CD8-positive, alpha-beta T cell (primary cell): ENCODE measurements at places on chromosomes 1 and 21.

GRCh38 chr1:115173151-115173550, 83.8 kb upstream of the TSPAN2 start:
- no peak for DNase-seq

DNA sequence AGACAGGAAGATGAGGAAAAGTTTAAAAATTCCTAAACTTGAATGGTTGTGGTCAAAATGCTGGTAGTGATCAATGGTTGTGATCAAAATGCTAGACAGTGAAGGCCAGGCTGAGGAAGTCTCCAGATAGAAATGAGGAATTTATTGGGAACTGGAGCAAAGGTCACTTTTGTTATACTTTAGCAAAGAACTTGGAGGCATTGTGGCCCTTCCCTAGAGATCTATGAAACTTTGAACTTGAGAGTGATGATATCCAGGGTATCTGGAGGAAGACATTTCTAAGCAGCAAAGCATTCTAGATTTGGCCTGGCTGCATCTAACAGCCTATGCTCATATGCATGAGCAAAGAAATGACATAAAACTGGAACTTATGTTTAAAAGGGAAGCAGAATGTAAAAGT, 35.5 kb upstream of the RABGAP1L start:
- no peak for DNase-seq

DNA sequence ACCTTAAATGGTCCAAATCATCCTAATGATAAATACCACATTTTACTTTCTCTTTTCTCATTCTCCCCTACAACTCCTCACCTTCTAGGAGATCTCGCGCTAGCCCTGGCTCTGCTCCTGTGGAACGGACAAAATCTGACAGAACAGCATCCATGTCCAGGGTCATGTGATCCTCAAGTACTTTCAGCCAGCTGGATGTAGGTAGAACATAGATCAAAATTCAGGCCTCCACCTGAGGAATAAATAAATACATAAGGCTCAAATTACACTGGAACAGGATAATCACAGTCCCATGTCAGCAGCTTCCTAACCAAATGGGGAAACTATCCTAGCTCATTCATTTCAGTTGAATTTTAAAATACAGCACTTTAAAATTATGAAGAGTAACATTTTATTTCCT, 33.2 kb downstream of the OTUD7B start:
- DNase-seq: no peak

- DNase-seq: no peak
Measured at GRCh38 chr1:30698401-30698981, 24.9 kb downstream of the MATN1 start.

GRCh38 chr21:38955495-38955894, 149.8 kb downstream of the ETS2 start:
- DNase-seq: no peak

DNA sequence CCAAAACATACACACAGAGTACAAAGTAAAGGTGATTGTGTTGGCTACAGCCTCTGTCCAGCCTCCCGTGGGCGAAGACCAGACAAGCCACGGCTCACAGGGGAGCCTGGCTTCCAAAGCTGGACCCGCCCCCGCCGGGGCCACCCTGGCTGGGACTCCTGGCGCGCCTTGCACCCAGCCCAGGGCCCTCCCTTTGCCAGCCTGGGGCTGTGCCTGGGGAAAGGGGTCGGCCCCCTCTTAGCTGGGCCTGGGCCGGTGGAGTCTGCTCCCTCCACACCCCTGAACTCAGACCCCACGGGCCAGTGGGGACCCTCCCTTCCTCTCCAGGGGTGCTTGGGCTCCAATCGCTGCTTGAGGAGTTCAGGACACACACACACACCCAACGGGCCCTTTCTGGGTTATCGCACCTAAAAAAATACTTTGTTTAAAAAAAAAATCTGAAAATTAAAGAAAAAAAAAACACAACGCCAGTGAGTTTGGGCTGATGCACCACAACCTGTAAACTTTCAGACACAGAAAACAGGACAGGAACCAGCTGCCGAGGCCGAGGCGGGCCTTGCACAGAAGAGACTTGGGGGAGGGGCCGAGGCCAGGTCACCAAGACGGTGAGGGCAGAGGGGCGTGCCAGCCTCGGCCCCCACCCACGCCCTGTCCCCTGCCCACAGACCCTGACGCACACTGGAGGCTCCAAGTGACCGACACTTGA, 56.3 kb downstream of the KCNAB2 start:
- no peak for DNase-seq

- no peak for DNase-seq
Measured at GRCh38 chr1:95426772-95427171, 192.8 kb downstream of the RWDD3 start.

- DNase-seq: no peak
Measured at GRCh38 chr1:6899621-6900020, 114.4 kb downstream of the CAMTA1 start.

GRCh38 chr1:109712321-109712864, 342 bp downstream of the GSTM5 start:
- DNase-seq: no peak

- no peak for DNase-seq
Measured at GRCh38 chr1:30716646-30717045, 6.7 kb downstream of the MATN1 start.

DNA sequence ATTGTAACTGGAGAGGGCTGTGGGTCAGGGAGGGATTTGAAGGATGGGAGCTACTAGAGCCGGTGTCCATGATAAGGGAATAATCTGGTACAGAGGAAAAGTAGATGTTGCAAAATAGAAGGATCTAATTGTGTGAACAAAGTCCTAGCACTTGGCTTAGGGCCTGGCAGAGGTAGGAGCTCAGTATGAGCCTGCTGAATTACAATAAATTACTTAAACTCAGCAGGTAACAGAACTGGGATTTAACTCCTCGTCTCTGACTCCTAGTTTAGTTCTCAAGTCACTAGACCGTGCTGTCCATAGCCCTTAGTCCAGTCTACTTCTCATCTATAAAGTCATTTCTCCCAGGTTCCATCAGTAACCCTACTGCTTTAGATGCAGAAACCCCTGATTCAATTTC, 120.2 kb downstream of the LRRC53 start:
- no peak for DNase-seq

DNA sequence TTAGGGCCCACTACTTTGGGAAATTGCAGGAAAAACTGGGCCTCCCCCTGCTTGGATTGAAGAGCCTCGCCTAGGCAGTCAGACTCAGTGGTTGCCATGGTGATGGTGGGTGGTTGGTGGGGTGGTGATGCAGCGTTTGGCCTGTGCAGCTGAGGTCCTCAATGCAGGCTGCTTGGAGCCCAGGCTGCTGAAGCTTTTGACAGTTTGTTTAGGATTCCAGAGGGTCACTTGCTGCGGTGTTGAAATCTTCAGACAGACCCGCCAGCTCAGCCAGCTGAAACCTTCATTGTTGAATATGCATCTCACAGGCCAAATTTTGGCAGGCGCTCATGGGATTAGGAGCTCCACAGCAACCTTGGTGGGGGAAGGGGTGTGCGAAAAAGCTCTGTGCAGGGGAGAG, 67.9 kb downstream of the CACNA1E start:
- DNase-seq: no peak

GRCh38 chr1:206566999-206567398, 45.3 kb downstream of the EIF2D start:
- no peak for DNase-seq

- no peak for DNase-seq
Measured at GRCh38 chr1:231679109-231679508, 52.5 kb downstream of the DISC1 start.

DNA sequence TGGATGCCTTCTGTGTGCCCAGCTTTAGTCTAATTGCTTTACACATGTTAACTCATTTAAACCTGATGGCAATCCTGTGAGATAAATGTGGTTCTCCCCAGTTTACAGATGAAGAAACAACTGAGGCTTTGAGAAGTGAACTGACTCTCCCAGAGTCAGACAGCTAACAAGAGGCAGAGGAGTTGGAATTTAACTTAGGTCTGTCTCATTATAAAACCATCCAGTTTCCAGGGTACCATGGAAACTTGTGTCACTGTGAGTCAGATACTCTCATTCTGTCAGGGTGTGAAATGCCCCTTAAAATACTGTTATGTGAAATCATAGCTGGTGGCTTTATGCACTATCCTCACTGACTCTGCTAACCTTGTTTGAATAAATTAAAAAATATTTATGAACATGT, 206.6 kb downstream of the PBX1 start:
- no peak for DNase-seq

DNA sequence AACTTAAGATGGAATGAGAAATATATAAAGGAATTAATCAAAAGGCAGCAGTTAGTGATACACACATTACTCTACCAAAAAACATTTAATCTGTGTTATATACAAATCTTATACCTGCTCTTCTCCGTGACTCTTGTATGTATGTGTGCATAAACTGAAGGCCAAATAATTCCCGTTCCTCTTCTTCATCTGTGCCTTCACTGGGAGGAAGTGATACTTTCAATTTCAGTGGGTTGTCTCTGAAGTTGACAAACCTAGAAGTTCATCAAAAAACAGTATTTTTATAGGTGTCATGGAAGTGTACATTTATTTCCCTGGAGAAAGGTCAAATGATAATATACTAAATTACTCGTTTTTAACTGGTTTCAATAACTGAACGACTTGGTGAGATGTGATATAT, 19.3 kb downstream of the TRMT13 start:
- DNase-seq: no peak

GRCh38 chr21:36552434-36552785, 72.5 kb upstream of the CLDN14 start:
- DNase-seq: no peak

DNA sequence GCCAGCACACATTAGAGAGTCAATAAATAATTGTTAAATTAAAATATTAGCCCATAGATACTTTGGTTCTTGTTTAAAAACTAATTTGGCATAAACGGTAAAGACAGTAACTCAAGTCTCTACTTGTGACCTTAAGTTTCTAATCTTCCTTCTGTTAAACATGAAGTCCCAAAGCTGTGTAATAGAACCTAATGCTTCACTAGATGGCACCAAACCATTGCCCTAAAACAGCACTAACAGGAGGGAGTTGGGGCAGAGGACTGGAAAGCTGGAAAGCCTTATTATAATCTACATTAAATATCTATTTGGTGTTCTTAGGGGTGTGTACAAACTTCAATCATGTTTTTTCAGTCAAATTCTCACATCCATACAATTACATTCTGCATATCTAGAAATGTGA, 176.7 kb downstream of the OLFM3 start:
- no peak for DNase-seq

GRCh38 chr1:27057801-27058625, 45.4 kb upstream of the TENT5B start:
- no peak for DNase-seq

GRCh38 chr1:24870551-24871195, 59.4 kb downstream of the RUNX3 start:
- DNase-seq: peak; percentile 33

DNA sequence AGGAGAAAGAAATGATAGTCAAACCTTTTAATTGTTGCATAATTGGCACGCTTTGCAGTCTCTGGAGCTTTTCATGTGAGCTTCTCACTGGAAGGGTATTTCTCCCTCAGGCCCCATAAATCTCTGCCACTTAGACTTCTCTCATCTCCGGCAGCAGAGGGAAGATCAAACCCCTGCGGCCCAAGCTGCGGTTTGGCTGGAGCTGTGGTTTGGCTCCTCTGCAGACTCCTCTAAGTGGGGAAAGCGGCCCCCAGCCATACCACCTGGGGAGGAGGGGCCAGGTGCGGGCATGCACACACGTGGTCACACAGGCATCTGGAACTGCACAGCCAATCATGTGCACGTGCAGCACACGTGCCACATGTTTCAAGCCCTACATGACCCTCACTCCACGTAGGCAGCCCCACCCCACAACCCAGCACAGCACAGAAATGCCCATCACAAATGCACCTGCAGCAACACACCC, 58.3 kb downstream of the UBE2T start:
- DNase-seq: peak; percentile 28

GRCh38 chr1:51157395-51157794, 55.4 kb downstream of the C1orf185 start:
- no peak for DNase-seq

GRCh38 chr1:166703726-166704462, 135.4 kb upstream of the POGK start:
- DNase-seq: no peak

- no peak for DNase-seq
Measured at GRCh38 chr1:31787786-31788137, 23.6 kb upstream of the ADGRB2 start.

- DNase-seq: no peak
Measured at GRCh38 chr1:77888781-77889642, 588 bp downstream of the NEXN start.

- DNase-seq: no peak
Measured at GRCh38 chr1:114080511-114081436, 72.9 kb downstream of the SYT6 start.

- no peak for DNase-seq
Measured at GRCh38 chr1:119739150-119739549, 27.4 kb downstream of the PHGDH start.

DNA sequence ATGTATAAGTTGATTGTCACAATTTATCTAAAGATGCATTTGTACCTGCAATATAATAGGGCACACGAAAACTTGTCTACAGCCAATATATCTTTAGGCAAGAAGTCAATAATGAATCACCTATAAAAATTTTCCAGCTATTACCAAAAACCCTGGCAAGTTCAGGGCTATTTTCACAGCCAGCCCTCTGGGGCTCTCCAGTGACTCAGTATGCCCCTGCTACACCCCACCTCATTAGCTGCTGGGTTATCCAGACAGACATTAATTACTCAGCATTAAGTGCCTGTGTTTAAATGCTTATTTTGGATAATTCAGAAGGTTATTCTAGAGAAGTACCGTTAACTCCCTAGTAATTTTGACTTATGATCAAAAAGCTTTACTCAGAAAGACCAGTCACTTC, 220.2 kb downstream of the TBX15 start:
- DNase-seq: no peak

- no peak for DNase-seq
Measured at GRCh38 chr1:219113261-219113660, 60.4 kb upstream of the LYPLAL1 start.

- no peak for DNase-seq
Measured at GRCh38 chr1:26075421-26076144, 8.2 kb upstream of the TRIM63 start.

DNA sequence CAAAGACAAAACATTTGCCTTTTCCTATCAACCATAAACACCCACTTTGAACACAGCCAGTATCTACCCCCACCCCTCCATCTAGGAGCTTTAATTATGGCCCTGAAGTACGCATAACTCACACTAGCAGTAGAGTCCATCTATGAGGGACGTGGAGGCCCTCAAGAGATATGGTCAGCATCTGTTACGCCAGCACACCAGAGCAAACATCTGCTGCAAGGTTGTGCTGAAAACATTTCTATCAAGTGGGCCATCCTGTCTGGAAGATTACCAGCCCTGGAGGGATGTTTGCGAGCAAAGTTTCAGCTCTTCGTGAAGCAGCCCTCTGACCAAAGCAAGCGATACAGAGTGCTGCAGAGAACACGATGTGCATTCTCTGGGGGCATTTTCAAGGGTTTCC, 74.6 kb downstream of the SLC45A1 start:
- no peak for DNase-seq
